ENCODE measurements at places on chromosomes 4 and X.

DNA sequence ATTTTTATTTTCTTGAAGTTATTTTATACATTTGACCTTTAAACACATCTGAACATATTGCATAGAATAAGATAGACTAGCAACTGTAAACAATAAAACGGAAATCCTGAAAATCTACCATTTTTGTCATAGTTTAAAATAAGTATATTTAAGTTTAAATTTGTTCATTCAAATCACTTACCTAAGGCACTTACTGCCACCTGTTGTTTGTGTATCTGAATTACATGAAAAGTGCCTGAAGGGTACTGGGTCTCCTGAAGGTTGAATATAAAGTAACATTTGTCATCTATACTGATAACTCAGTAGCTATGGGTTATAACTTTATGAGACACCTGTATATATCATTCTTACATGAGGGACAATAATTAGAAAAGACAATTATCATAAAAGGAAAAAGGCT, 38.6 kb downstream of the TRPC5 start:
- no peak for DNase-seq

DNA sequence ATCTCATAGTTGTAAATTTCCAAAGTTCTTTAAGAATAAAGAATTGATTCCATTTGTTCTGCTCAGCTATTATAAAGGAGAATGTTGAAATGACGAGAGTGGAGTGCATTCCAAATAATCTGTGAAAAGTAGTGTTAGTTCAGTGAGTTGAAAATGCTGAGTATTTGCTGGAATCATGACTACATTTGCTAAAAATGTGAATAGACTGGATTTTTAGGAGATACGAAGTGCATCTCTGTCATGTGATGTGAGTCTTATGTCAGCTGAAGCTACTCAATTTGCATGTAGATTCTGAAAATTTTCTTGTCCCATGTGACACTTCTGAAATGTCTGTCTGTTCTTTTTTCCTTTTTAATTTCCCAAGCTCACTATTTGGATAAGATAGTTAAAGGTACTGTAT, 206.0 kb downstream of the DCTD start:
- no peak for DNase-seq

DNA sequence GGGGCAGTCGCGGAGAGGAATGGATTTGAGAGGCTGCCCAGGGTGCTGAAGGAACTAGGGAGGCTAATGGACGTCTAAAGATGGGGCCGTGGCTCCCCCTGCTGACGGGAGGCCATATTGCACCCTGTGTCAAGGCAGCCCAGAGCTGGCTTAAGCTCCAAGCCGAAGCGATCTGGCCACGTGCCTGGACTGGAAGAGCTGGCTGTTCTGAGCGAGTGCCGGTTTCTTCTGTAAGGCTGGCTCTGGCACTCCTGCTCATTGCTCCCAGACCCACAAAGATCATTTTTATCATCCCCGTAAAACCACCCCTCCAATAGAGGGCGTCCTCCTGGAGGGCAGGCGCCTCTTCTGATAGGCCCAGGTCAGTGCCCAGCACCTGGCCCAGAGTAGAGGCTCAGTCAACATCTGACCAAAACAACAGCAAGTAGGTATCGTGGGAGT, 5.6 kb downstream of the PNCK start:
- DNase-seq: peak; percentile 38

DNA sequence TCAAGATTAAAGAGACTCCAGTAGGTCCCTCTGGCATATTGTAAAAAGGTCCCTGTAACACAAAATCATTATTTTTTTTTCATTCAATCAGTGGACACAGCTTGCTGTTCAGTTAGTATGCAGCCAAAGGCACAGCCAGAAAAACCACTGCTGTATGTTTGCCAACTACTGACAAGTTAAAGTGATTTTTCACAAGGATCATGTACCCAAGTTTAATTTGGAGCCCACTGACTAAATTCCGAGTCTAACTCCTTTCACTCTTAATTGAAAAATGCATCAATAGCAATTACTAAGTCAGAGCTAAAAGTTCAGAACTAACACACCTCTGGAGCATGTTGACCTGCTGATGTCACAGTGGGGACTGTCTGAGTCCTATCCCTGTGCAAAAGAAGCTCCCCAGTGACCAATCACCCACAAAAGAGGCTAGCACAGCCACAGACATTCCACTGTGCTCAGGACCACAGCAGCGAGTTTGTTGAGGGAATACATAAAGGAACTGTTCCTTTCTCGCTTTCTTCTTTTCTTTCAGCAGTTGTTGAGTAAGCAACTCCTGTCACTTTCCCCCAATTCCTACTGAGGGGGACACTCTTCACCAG, 60.4 kb downstream of the STX18 start:
- DNase-seq: no peak

- DNase-seq: no peak
Observed at GRCh38 chr4:99564921-99565320, 1.1 kb upstream of the TRMT10A start.

DNA sequence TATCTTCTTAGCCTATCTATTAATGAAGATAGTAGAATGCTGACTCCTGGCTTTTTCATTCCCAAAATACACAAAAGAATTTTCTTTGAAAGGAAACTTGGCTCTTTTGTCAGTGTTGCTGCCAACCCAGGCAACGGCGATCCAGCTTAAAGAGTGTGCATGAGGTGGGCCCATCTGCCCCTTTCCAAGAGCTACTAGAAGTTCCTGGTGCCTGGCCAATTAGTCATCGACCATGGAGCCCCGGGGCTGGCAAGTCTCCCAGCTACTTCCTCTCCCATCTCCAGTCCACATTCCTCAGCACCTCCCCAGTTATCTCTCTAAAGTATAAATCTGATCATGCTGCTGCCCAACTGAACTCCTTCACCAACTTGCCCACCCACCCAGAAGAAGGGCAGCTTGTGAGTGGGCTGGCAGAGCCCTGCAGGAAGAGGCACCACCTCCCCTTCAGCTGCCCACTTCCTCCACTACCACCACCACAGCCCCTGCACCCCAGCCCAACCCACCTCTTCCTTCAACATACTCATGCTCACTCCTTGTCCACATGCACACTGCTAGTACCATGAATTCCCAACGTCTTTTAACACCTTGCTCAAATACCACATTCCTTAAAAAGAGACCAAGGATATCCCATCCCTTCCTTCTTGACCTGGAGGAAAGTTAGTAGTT, 158.2 kb upstream of the MAP3K15 start:
- DNase-seq: no peak

DNA sequence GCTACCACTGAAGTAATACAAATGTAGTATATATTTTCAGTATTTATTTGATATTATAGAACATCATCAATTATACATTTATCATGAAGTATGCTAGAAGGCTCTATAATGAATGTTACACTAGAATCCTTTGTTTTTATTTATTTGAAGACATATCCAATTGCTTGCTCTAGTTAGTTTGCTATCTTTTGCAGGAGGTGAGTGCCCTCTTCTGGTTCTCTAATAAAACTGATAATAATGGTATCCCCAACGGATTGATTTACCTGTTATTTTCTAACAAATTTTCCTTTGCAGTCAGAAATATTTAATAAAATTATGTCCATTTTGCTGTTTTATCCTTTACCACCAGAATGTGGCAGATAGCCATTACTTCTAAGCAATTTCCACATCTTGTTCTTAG, 274.3 kb upstream of the TACR3 start:
- no peak for DNase-seq

GRCh38 chrX:29870608-29871007, 344.8 kb upstream of the MAGEB2 start:
- DNase-seq: no peak

- no peak for DNase-seq
Observed at GRCh38 chr4:152540941-152541340, 5.0 kb upstream of the FBXW7 start.

DNA sequence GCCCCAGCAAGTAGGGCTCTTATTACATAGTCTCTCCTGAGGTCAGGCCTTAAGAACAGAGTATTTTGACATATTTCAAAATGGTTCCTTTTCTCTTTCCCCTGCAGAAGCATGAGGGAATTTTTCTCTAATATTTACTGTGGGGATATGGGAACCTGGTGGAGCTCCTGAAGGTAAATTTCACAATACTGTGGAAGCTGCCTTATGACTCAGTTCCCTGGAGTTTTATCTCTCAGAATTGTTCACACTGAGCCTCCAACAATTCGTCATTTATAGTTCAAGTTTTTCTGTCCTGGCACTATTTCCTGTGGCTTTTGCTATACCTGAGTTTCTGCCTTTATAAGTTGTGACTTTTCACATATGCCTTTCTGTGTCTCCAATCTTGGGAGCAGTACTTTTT, 607.2 kb upstream of the NDST4 start:
- DNase-seq: no peak

GRCh38 chrX:78708262-78708661, 39.3 kb upstream of the LPAR4 start:
- no peak for DNase-seq

DNA sequence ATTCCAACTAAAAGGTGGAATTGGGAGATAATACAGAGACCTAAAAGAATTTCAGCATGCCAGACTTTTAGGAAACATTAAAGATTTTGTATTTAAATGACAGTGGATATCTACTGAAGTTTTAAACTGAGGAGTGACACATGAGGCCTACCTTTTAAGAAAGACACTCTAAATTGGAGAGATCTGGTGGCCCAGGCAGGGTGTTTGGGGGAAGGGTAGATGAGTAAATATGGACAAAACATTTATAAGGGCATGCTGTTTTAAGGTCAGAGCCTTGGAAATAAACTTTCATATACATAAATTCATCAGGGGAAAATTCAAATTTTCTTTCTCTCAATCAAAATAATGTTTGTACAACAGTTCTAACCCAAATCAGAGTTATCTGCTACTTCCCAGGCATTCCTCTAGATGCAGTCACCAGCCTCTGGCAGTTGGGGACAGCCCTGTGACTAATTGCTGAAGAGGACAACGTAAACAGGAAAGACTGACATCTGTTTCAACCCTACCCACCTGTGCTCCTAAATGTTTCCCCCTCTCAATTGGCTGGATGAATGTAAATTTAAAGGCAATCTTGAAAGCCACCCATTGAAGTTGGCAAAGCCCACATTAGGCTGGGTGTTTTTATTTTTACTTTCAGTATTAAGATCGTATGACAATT, 1646.9 kb upstream of the ADGRL3 start:
- no peak for DNase-seq

DNA sequence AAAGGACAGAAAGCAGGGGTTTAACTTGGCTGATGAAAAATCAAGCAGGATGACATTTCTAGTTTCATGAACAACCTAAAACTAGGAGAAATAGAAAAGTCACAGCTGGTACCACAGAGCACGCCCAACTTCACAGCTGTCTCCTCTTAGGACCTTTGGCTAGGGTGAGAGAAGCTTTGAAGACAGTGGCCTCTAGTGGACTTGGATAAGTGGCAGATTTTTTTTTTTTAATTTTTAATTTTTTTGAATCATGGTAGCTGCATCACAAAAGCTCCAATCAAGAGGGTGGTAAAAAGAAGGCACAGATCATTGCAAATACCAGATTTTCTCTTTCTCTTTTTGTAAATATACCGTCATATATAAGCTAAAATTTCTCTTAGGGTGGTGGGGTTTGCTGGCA, 20.2 kb upstream of the MAP3K15 start:
- DNase-seq: no peak

GRCh38 chr4:10456260-10456594, 999 bp downstream of the ZNF518B start:
- DNase-seq: no peak

DNA sequence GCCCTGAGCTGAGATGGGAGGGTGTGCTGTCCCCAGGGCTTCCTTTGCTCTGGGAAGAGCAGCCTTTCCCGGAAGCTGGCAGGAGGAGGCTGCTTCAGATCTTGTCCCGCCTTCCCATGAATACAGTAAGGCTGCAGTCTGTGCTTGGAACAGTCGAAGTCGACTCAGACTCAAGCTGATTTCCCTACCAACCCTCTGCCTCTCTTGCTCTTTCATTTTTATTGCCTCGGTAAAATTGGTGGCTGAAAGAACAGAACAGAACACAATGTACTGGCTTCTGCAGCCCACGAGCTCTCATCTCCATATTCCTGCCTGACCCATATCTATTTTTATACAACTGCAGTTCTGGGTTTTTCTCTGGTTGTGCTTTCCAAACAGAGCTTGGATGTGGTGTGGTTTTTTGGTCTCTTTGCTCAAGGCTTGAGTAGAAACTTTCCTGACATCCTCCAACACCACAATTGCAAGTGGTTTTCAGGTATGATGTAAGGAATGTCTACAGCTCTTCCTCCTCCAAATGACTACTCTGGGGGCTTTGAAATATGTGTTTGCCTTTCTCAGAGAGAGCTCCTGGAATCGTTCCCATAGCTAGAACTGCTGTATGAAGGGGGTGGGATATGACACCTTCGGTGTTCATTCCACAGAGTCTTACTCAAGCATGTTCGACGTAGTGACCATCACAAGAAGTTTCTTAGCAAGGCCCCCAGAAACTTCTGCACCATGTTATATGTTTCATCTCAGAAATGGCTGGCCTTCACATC, 61.3 kb downstream of the ENPP6 start:
- DNase-seq: no peak

- no peak for DNase-seq
Observed at GRCh38 chrX:3052860-3053259, 11.6 kb downstream of the ARSF start.

DNA sequence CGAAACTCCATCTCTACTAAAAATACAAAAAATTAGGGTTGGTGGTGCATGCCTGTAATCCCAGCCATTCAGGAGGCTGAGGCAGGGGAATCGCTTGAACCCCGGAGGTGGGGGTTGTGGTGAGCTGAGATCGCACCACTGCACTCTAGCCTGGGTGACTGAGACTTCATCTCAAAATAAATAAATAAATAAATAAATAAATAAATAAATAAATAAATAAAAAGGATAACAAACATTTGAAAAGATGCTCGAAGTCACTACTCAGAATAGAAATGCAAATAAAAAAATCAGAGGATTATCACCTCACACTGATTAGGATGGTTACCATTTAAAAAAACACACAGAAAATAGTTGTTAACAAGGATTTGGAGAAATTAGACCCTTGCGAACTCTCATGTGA, 73.8 kb downstream of the LARP1B start:
- no peak for DNase-seq

GRCh38 chr4:143558286-143558685, 44.8 kb downstream of the SMARCA5 start:
- no peak for DNase-seq

DNA sequence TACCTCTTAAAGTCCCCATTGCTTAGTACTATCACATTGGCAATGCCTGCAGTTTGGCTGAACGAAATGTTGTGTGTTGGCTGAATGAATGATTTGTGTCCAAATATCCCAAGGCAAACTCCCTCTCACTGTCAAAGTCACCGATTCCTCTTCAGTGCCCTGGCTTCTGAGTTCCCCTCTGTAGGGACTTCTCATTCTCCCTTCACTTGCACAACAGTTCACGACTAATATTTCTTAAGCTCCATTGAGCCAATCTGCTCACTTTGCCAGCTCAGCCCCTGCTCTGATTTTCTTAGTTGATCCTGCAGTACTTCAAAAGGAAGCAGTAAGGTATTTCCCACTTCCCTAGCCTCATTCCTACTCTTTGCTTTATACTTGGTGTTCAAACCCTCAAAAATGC, 21.9 kb upstream of the PACRGL start:
- DNase-seq: no peak

GRCh38 chr4:142549248-142549647, 296.9 kb downstream of the INPP4B start:
- DNase-seq: no peak

Data from stimulated activated CD8-positive, alpha-beta memory T cell treated with anti-CD3 and anti-CD28 coated beads, Interleukin-7, amount 100 ng/mL, for 1 hour (primary cell).